H1 (cell line): ENCODE measurements at places on chromosomes 2 and 18. TPM values are rescaled to one million over a fixed set of nuclear protein-coding genes. Genes with fewer than 3 reads are reported as not detected.

DNA sequence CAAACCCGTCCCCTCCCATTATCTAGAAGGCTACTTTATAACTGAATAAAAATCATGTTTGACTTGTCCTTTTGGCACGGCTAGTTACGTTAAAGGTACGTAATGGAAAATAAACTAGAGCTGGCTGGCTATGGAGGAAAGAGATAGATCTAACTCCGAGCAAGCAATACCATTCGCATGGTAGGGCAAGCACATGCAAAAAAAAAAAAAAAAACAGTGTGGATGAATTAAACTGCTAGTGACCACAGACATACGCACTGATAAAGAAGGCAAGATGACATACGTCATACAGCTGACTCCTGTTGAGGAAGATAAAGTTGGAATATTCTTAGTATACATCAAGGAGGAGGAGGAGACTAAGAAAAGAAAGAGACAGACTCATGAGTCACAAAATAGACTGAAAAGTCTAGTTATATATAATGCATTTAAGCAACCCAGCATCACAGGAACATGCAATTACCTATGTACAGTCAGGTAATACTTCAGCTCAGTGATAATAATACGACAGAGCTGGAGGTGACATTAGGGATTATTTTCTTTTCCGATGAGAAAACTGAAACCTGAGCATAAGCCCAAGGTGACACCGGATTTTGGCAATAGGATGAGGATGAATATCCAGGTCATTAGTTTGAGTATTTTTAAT is 37.9 kb upstream of the NARS1 start:
- no peak for DNase-seq

Gene GALNT5
- 0.02 TPM in 2 replicates for polyA plus RNA-seq

- DNase-seq: no peak
Observed at GRCh38 chr2:88870267-88870839, 178.9 kb downstream of the RPIA start.

Gene PCARE
- not detected in 2 replicates for polyA plus RNA-seq

Gene CCDC74B
- 6.4 and 8.1 TPM in 2 replicates for polyA plus RNA-seq

Gene TWSG1
- 11.8 TPM in 2 replicates for polyA plus RNA-seq

GRCh38 chr2:202135091-202135874 is 62.2 kb downstream of the KIAA2012 start:
- no peak for DNase-seq

DNA sequence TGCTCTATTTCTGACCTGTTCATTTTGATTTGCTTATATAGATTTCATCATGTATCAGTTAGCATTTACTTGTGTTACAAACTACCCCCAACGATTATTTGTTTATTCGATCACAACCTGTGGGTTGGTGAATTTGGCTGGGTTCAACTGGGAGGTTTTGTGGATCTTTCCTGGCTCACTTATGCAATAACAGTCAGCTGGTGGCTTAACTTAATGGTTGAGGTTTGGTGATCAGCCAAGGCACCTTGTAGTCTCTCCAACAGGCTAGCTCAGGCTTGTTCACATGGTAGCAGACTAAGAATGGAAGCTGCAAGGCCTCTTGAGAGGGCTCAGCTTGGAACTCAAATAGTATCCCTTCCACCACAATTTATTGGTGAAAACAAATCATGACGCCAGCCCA is 5.4 kb upstream of the PUM2 start:
- no peak for DNase-seq

Gene C2orf15
- polyA plus RNA-seq: 3.0 and 3.6 TPM in 2 replicates

Gene UGT1A4
- polyA plus RNA-seq: not detected in 2 replicates

- DNase-seq: no peak
Observed at GRCh38 chr2:67996772-67997527, 65.9 kb downstream of the C1D start.

Gene MOB4
- polyA plus RNA-seq: 19.3 and 51.5 TPM in 2 replicates

DNA sequence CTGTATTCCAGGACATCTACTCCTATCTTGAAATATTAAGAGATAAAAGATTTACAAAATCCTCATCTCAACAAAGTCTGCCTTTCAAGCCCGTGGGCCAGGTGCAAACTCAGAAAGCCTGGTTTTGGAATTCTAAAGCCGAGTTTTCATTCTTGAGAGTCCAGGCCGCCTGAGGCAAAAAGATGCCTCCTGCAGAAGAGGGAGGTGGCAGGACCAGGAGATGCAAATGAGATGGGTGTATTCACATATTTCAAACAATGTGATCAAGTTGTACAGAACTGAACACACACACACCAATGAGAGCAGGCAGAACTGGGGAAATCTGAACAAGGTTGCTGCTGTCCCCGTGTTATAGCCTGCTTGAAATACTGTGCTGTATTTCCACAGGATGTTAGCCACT is 7.7 kb upstream of the HS6ST1 start:
- DNase-seq: no peak

Gene DYNAP
- polyA plus RNA-seq: 1.1 and 1.5 TPM in 2 replicates

- DNase-seq: no peak
Observed at GRCh38 chr2:174180165-174180724, 68.1 kb downstream of the OLA1 start.

- no peak for DNase-seq
Observed at GRCh38 chr2:202060218-202060617, 12.8 kb upstream of the KIAA2012 start.

DNA sequence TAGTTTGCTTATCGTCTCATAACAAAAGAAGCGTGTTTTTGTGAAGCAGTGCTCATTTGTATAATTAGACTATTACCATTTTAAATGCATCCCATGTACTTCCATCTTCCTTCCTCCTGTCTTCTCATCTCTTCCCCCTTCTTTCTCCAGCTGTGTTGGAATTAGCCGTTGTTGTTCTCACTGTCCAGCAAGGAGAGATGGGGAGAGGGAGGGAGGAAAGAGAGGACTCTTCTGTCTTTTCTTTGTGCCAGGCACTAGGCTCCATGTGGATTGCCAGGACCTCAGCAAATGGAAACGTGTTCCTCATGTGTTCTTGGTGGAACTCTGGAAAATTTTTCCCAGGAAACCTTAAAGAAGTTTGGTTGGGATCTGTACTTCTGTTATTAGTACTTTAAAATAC is 131.7 kb downstream of the PHLPP1 start:
- no peak for DNase-seq

GRCh38 chr2:211434773-211435172 is 878.4 kb downstream of the CPS1 start:
- DNase-seq: no peak

DNA sequence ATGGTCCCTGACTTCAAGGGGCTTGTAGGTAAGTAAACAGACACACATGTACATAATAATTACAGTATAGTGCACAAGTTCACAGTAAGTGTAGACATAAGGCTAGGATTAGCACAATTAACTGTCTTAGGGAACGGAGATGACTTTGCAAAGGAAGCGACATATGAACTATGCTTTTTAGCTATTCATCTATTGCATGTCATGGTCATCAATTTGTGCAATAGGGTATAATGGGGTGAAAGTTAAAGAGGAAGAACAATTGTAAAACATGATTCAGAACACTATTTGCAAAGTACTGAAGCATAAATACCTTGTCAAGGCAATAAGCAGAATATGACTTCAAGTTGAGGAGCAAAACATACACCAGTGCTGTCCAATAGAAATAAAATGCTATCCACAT is 112.3 kb upstream of the SLC8A1 start:
- no peak for DNase-seq

Gene BIN1
- 23.6 and 35.1 TPM in 2 replicates for polyA plus RNA-seq

DNA sequence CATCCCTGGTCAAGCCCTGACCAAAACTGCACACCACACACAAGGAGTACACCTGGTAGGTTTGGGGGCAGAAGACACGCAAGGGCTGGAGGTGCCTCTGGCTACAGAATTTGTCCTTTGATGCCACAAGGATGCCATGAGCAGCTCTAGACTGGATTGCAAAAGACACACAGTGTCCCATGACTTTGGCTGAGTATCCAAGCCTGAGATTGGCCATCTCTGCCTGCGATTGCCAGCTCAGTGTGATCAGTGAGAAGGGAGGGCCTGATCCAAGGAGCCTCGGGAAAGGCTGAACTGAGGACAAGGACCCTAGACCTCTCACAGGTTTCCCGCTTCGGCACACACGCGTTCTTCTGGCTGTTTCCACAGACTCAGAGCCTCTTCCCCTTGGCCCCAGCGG is 60.0 kb upstream of the FOSL2 start:
- no peak for DNase-seq

GRCh38 chr2:190417045-190417842 is 9.1 kb downstream of the MFSD6 start:
- DNase-seq: no peak

Gene PER2
- polyA plus RNA-seq: 0.91 and 0.99 TPM in 2 replicates

Gene NT5DC4
- not detected in 2 replicates for polyA plus RNA-seq

DNA sequence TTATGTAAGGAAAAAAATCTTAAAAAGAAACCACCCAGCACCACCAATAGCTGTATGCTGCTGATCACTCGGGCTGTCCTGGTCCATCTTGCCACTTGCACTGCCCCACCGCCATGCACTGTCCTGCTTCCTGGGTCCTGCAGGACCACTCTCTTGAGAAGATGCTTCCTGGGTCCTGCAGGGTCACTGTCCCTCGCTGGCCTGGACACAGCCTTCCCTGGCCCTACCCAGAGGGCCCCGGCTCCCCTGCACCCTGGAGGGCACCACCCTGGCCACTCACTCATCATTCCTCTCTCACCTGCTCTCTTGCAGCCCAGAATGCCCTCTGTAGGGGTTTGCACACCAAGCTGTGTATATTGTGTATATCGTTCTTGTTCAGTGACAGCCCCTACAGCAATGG is 2.4 kb upstream of the OTOS start:
- no peak for DNase-seq

GRCh38 chr2:172376505-172377125 is 50.8 kb upstream of the ITGA6 start:
- no peak for DNase-seq

DNA sequence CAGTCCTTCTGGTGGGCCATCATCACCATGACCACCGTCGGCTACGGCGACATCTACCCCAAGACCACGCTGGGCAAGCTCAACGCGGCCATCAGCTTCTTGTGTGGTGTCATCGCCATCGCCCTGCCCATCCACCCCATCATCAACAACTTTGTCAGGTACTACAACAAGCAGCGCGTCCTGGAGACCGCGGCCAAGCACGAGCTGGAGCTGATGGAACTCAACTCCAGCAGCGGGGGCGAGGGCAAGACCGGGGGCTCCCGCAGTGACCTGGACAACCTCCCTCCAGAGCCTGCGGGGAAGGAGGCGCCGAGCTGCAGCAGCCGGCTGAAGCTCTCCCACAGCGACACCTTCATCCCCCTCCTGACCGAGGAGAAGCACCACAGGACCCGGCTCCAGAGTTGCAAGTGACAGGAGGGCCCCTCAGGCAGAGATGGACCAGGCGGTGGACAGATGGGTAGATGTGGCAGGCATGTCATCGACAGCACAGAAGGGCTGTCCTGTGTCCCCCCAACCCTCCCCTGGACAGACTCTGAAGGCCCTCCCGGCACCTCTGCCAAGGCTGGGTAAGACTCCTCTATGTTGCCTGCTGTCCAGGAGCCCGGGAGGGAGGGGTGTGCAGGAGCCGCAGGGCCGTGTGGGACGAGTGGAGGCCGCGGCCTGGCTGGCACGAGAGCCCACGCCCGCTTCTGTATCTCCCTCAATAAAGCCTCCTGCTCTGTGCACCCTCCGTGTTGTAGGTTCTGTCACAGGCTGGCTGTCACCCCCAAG is 2.0 kb downstream of the KCNF1 start:
- no peak for DNase-seq

Gene KIF5C
- polyA plus RNA-seq: 12.5 and 16.3 TPM in 2 replicates

GRCh38 chr18:22710673-22711191 is 222.4 kb upstream of the RBBP8 start:
- no peak for DNase-seq

Gene DLGAP1
- 11.8 and 14.6 TPM in 2 replicates for polyA plus RNA-seq

DNA sequence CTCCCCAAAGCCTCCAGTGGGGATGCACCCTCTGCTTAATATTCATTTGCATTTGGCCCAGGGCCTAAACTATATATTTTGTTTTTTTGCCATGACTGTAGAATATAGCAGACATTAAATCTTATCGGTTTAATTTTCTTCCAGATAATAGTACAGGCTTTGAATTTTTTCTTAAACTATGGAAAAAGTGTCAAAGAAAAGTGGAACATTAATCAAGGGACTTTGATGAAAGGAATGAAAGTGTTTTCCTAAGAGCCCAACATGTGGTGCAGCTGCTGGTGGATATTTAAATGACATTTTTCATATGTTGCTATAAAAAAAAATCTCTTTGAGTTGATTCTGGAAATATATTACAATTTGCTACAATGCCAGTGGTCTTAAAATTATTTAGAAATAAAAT is 346.8 kb downstream of the CYP26B1 start:
- no peak for DNase-seq

Gene HAAO
- polyA plus RNA-seq: 7.0 and 9.5 TPM in 2 replicates

DNA sequence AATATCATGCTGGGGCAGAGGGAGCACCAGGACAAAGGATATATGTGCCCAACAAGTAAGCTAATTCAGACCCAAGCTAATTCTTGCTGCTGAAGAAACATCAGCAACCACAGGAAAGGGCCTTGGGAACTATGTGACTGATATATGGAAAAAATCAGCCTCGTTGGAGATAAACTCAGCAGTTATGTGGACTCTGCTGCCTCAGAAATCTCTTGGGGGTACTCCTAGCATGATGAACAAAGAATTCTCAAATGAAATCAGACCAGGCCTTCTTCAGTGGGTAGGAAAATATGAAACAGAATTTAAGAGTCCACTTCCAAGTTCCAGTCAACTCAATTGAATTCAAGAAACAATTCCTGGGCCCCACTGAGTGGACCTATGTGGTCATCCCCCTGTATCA is 367.9 kb downstream of the TNS1 start:
- no peak for DNase-seq

Gene LRATD1
- polyA plus RNA-seq: 1.2 and 1.5 TPM in 2 replicates

DNA sequence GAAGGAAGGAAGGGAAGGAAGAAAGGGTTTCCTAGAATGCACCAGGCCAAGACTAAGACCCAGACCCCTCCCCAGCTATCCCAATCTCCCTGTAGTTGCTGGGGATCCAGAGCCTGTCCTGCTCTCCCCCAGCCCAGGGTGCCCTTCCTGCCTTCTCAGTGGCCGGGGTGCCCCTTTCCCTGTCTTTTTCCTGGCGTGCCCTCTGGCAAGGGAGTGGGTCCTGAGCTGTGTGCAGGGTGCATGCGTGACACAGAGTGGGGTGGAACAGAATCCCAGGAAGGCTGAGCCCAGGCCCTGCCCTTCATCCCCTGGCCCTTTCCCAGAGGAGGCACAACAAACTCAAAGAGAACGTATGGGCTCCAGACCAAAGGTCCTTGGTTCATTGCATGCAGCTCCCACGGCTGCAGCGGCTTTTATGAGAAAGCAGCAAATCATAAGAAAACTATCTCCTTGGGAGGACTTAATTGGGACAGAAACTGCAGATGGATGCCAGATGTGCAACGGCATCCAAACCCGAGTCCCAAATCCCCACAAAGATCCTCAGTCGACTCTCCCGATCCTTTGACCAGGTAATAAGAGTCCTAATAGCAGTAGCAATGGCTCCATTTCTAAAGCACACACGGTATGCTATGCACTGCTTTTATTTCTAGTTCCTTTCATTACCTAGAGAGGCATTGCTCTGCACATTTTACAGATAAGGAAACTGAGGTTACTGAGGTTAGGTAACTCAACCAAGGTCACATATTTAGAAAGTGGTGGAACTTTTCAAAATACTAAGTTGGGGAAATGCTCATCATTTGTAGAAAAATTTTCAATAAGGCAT is 12.7 kb upstream of the ARID5A start:
- DNase-seq: no peak

Gene FAM110C
- 3.4 and 4.8 TPM in 2 replicates for polyA plus RNA-seq

- DNase-seq: no peak
Observed at GRCh38 chr2:145112467-145112866, 592.5 kb upstream of the ZEB2 start.

GRCh38 chr18:48552130-48552529 is 13.3 kb downstream of the CTIF start:
- DNase-seq: no peak

GRCh38 chr2:121238828-121239227 is 46.2 kb downstream of the TFCP2L1 start:
- DNase-seq: no peak
